ENCODE measurements at places on chromosomes 2 and 18. TPM values are rescaled to one million over a fixed set of nuclear protein-coding genes. Genes with fewer than 3 reads are reported as not detected.

Gene UCN
- total RNA-seq, result 0.52 TPM

Gene UGT1A4
- not detected for total RNA-seq

Gene ONECUT2
- 1.0 TPM for total RNA-seq

- no peak for DNase-seq
These were observed 567.6 kb downstream of the KCNJ3 start for GRCh38 chr2:155266109-155266508.

DNA sequence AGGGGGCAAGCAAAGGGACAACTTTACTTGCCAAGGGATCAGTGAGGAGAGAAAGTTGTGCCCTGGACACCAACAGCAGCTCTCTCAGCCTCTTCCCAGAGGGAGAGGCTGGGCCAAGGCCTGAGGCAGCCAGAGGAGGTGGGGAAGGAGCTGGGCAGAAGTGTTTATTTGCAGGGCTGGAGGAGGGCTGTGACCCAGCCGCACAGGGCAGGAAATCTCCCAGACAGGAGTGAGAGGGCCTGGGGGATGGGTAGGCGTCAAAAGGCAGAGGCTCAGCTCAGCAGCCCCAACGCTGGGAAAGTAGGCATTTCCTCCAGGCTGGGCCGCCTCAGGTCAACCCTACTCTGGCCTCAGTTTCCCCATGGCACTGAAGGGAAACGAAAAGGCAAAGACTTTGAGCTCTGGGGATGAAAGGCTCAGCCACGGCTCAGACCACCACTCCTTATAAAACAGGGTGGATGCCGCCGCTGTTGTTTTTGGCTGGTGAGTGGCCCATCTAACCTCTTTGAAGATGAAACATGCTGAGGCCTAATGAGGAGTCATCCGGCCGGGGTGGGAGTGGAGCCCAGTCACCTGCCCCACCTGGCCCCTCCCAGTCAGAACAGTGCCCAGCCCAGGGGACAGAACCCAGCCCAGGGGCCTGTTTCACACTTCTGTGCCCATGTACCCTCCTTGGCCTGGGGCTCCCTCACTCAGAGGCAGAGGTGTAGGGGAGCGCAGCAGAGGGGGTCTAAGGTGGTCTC lies 21.9 kb upstream of the SEMA4C start:
- no peak for DNase-seq

Measured in PC-3 (cell line).